Fibroblast of villous mesenchyme (primary cell): ENCODE measurements at places on chromosomes 11 and 22.

- DNase-seq: peak; percentile 53
These were observed 19.8 kb upstream of the FJX1 start for GRCh38 chr11:35598254-35599125.

DNA sequence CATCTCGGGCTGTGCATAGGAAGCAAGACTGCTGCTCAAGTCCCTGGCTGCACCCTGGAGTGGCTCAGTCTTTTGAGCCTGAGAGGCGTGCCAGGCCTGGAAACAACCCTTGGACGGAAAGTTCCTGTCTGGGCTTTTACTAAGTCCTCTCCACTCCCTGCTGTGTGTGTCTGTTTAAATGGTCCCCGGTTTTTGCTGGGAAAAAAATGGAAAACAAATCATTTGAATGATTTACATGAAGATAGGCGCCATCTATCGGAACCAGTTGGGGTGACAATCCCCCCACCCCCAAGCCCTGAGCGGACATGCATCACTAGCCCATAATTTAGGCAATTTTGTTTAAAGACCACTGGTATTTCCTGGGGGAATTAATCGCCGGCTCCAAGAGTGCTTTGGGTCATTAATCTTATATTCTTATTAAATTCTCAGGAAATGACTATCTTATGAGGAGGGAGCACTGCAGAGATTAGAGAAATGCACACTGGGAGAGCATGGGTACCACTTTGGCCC lies 2.7 kb upstream of the GAB2 start:
- DNase-seq: peak; percentile 95

- DNase-seq: no peak
These were observed 11.0 kb downstream of the NRXN2 start for GRCh38 chr11:64711956-64712362.

DNA sequence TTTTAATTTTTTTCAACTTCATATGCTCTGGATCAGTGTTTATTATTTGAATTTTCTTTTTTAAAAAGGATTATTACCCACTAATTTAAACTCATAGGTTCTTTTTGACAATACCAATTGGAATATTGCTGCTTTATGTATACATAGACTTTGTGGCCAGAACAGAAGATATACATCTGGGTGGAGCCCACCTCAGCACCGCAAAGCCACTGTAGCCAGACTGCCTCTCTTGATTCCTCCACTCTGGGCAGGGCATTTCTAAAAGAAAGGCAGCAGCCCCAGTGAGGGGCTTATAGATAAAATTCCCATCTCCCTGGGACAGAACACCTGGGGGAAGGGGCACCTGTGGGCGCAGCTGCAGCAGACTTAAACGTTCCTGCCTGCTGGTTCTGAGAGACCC lies 10.6 kb upstream of the C11orf58 start:
- DNase-seq: no peak

- DNase-seq: peak; percentile 87
These were observed 50.9 kb downstream of the RPS6KA4 start for GRCh38 chr11:64409707-64410403.

DNA sequence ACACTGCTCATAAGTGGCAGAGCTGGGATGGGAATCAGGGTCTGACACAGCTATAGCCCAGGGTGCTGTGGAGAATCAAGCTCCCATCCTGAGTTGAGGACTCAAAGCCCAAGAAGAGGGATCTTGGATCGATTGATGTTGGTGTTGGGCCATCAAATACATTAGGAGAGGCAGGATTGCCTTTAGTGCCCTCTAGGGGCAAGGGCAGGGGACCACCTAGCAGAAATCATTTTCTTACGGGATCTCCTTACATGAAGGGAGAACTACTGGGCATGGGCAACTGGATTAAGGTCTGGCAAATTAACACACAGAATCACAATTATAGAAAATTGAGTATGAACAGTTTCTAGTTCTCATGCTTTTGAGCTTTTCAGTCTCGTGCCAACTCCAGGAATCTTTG lies 24.9 kb upstream of the EMSY start:
- DNase-seq: no peak

DNA sequence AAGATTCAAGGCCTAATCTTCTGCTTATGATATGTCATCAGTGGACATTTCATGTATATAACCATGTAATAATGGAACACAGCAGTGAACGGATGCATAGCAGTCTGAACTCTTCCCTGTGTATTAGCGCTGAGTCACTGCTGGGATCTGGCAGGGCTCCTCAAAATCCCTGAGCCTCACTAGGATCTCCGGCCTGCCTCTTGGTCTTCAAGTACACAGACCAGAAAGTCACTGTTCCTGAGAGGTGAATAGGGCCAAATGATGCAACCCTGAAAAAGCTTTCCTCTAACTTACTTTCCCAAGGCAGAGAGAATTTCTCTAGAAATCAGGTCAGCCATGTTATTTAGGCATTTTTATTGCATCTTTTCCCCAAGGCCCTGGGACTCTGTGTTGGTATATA lies 35.0 kb downstream of the POU2AF1 start:
- DNase-seq: peak; percentile 85

DNA sequence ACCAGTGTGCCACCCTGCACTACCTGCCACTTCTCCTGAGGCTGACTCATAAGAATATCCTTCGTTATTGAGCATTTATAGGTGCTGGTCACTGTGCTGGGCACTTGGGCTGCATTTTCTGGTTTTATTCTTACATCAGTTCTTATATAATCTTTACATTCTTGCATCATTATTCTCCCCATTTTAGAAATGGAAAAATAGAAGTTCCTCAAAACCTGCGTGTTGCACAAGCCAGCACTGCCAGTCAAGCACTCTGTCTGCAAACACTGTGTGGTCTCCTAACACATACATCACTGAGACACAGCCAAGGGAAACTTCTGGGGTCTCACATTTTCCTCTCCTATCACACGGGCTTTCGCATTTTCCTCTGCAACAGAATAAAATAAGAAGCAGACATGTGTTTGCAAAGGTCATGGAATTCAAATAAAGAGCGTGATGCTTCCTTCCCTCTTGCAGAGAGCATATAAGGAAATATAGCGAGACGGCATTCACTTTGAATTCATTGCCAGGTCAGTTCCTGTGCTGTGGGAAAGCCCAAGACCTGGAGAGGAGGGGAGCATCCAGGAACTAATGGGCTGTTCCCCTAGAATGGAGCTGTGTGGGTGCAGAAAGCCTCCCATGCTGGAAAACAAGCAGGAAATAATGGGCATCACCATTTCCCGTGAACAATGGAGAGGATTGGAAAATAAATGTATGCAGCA lies 73.9 kb upstream of the SEZ6L start:
- DNase-seq: no peak

- no peak for DNase-seq
These were observed 37.7 kb upstream of the SPON1 start for GRCh38 chr11:13924801-13925327.

DNA sequence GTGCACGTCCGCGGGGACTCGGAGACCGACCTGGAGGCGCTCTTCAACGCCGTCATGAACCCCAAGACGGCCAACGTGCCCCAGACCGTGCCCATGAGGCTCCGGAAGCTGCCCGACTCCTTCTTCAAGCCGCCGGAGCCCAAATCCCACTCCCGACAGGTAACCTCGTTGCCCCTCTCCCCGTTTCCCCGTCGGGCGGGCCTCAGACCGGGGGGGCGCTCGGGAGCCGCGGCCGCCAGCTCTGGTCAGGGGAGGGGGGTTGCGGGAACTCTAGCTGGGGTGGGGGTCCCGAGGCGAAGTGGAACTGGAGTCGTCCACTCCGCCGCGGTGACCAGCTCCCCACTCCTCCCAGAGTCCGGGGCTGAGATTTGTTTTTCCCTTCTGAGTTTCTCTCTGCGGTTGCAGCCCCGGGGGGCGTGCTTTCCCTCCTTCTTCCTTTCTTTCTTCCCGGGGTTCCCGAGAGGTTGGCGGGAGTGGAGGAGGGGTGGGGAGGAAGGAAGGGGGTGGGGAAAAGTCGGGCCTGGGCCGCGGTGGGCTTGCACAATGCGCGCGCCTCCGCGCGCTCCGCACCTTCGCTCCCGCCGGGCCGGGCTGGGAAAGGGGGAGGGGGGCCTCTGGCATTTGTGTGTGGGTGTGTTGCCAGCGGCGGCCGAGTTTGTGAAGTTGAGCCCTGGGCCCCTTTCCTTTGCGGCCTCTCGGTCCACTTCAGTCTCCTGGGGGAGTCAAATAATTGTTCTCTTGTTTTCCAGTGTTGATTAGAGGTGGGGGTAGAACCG lies 952 bp downstream of the YAP1 start:
- DNase-seq: peak; percentile 89

DNA sequence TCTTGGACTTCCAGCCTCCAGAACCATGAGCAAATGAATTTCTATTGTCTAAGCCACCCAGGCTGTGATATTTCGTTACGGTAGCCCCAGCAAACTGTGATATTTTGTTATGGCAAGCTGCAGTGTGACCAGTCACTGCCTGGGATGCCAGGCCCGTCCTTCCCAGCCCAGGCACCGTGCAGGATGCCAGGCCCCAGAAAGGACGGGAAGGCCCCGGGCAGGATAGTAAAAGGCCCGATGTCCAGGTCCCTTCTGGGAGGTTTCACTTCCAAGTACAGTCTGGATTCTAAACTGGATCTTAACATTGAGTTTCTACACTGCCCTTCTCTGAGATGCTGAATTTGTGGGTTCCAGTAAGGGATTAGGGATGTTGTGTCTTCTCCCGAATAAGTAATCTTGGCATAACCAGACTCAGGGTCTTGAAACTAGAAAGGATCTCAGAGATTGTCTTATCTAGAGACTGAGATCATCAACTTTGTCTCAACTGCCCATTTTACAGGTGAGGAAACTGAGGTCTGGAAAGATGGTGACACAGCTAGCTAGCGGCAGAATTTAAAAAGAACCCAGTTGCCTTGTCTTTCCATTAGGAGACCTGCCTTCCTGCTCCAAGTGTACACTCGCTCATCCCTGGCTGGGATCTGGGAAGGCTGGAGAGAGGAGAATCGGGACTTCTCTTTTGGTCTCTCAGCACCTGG lies 19.9 kb downstream of the RPUSD4 start:
- DNase-seq: no peak

- DNase-seq: no peak
These were observed 11.2 kb upstream of the BID start for GRCh38 chr22:17785185-17786184.

DNA sequence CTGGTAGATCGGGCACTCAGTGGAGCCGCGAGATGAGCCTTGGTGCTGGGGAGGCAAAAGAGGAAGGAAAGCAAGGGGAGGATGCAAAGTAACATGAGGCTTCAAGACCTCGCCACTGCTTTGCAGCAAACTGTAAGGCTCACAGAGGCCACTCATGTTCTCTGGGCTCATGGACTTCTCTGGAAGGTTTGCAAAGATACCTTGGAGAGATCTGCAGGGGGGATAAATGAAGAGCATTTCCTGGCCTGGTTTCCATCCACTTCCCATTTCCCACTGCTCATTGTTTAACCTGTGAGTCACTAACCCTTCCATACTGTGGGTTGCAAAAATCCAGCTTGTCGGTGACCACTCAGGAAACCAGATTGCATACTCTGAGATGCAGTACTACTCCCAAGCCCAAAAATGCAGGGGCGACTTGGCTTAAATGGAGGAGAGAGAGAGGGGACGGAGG lies 38.5 kb downstream of the OSBP2 start:
- no peak for DNase-seq

DNA sequence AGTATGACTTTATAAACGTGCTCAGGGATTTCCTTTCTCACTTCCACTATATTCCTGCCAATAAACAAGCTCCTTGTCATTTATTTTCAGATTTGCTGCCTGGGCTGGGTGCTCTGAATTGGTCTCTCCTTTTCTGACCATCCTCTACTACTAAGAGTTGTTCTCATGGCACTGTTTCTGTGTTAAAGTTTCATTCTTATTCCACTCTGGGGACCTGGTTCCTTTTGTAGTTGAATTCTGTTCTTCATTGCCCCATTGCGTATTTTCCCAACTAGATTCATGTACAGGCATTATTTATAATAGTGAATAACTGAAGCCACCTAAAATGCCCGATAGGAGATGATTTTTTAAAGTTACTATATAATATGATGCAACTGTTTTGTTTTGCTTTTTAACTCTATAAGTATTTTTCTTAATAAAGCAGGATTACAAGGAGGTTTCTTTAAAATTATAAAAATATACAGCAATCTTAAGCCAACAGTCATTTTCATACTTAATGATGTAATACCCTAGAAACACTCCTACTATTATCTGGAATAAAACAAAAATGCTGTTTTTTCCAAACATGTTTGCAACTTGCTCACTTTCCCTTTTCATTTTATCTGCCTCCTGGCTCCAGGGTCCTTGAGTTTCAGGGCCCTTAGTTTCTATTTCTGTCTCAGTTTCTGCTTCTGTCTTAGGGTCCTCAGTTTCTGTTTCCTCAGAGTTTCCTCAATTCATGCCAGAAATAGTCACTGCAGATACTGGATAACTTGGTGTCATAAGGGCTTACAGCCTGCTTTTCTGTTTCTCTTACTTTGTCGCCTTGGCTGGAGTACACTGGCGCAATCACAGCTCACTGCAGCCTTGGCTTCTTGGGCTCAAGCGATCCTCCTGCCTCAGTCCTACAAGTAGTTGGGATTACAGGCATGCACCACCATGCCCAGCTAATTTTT lies 9.8 kb upstream of the FUT4 start:
- no peak for DNase-seq

DNA sequence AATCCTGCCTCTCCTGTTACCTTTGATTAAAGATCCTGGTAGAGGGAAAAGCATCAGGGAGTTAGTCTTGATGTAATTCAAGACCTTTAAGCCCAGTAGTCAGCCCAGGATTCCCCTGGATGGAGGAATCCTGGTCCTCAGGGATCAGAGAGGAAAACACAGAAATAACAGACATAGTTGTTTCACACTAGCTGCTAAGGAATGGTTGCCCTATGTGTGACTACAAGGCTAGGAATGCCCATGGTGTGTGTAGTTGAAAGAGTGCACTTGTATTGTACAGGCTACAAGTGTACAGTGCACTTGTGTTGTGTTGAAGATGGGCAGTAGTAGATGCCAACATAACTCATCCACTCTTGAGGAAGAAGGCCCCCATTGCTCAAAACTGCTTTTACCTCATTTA lies 226.8 kb downstream of the AASDHPPT start:
- DNase-seq: peak; percentile 16

DNA sequence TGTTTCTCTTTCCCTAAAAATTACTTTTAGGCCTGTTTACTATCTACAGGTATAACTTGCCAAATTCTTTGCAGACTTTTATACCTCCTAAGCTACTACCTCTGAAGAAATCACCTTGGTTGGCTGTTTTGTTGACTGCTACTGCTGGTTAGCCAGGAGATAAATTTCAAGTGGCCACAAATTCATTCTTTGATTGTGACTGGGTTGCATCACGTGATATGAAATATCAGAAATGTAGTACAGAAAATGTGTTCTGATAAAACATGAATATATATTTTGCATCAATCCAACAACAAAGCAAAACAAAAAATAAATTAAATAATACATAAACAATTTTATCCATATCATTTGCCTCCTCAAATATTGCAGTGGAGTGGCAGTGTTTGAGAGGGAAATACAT lies 291.1 kb downstream of the CNTN5 start:
- DNase-seq: no peak

- DNase-seq: no peak
These were observed 57.7 kb upstream of the SORL1-AS1 start for GRCh38 chr11:121510438-121510837.

GRCh38 chr11:66219846-66220565 lies 48.4 kb upstream of the RAB1B start:
- no peak for DNase-seq

GRCh38 chr11:11604370-11604990 lies 17.3 kb downstream of the GALNT18 start:
- no peak for DNase-seq
